Activated naive CD8-positive, alpha-beta T cell treated with anti-CD3 and anti-CD28 coated beads for 36 hours (primary cell): ENCODE measurements at places on chromosomes 11 and 22. TPM values are rescaled to one million over a fixed set of nuclear protein-coding genes. Genes with fewer than 3 reads are reported as not detected.

OR2AT4 gene
- not detected for total RNA-seq

ROM1 gene
- 2.0 TPM for total RNA-seq

ZNF70 gene
- total RNA-seq = 1.9 TPM

PCNX3 gene
- 42.6 TPM for total RNA-seq

F2 gene
- not detected for total RNA-seq

HTR3B gene
- total RNA-seq = not detected

KRTAP5-10 gene
- not detected for total RNA-seq

CCDC179 gene
- total RNA-seq = not detected

TBX1 gene
- not detected for total RNA-seq

LRRN4CL gene
- total RNA-seq = 0.16 TPM

MS4A12 gene
- not detected for total RNA-seq

OR2D2 gene
- total RNA-seq = not detected

MS4A6A gene
- not detected for total RNA-seq

DRG1 gene
- 103 TPM for total RNA-seq

RSF1 gene
- total RNA-seq = 48.3 TPM

LMO1 gene
- total RNA-seq = not detected

PDGFB gene
- total RNA-seq = 0.35 TPM

MRGPRE gene
- total RNA-seq = not detected

SCO2 gene
- 6.0 TPM for total RNA-seq

OR10G4 gene
- not detected for total RNA-seq

DBX1 gene
- total RNA-seq = not detected

CCDC87 gene
- total RNA-seq = 0.16 TPM

DEFB131B gene
- total RNA-seq = not detected

SLC6A5 gene
- not detected for total RNA-seq

HBG1 gene
- not detected for total RNA-seq

GGTLC2 gene
- total RNA-seq = not detected

A4GALT gene
- total RNA-seq = 0.08 TPM

HBE1 gene
- not detected for total RNA-seq

ATG16L2 gene
- total RNA-seq = 45.7 TPM

HEPN1 gene
- total RNA-seq = not detected

MMP11 gene
- total RNA-seq = 0.64 TPM

NAV2 gene
- total RNA-seq = 0.14 TPM

BARX2 gene
- total RNA-seq = not detected

EXPH5 gene
- total RNA-seq = 2.5 TPM

OR51B5 gene
- total RNA-seq = not detected

FXYD2 gene
- 8.8 TPM for total RNA-seq

JHY gene
- 3.2 TPM for total RNA-seq

ALX4 gene
- total RNA-seq = not detected

EHF gene
- not detected for total RNA-seq

DRICH1 gene
- not detected for total RNA-seq

MB gene
- total RNA-seq = not detected

SLCO2B1 gene
- not detected for total RNA-seq

GPHA2 gene
- not detected for total RNA-seq

CACNA1I gene
- 0.26 TPM for total RNA-seq

BACE1 gene
- total RNA-seq = 1.2 TPM

ARFGAP2 gene
- total RNA-seq = 87.6 TPM

SAC3D1 gene
- 16.2 TPM for total RNA-seq

HSPB2 gene
- not detected for total RNA-seq

PHOX2A gene
- not detected for total RNA-seq

RNF141 gene
- total RNA-seq = 17.8 TPM

TNRC6B gene
- total RNA-seq = 35.9 TPM

VPREB1 gene
- not detected for total RNA-seq
